ENCODE measurements at places on chromosomes 3 and 15.

DNA sequence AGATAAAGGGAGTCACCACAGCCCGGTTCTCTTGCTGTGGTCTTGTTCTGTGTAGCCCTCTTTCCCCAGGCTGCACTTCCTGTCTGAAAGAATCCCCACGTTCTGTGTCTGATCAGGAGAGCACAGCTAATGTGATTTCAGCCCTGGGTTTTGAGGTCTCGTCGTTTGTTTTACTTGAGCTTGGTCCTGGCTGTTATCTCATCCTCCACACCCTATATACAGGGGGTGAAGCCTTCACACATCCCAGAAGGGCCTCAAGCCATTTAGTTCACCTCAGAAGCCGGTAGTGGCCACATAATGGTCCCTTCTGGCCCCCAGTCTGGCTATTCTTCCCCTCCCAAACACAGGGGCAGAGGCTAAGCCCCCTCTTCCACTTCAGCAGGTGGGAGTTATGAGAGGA, 115.6 kb downstream of the PDE8A start:
- peaks cover 16% of the 10 kb centered on the region for H3K36me3 ChIP-seq
- no peak for DNase-seq
- H3K27me3 ChIP-seq: no peaks in the 10 kb centered on the region
- H3K4me1 ChIP-seq: no peaks in the 10 kb centered on the region

DNA sequence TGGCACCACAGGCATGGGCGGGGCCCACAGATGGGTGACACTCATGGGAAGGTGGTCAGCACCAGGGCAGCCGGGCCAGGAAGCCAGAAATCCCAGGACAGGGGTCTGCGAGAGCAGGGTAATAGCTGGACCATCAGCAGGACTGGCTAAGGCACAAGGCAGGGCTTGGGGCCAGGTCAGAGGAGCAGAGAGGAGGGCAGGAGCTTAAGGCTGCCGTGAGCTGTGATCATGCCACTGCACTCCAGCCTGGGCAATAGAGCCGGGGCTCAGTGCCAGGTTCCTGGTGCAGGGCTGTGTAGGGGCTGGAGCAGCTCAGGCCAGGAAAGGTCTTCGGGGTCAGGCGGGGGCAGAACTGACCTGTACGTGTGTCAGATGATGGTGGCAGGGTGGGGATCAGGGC, 64.2 kb upstream of the LINGO1 start:
- H3K27ac ChIP-seq: no peak overlapping the region
- peaks cover 3% of the 10 kb centered on the region for H3K27me3 ChIP-seq
- no peaks in the 10 kb centered on the region for H3K4me1 ChIP-seq

- no peaks in the 10 kb centered on the region for H3K4me1 ChIP-seq
- no peak overlapping the region for H3K4me3 ChIP-seq
- H3K27me3 ChIP-seq: no peaks in the 10 kb centered on the region
- DNase-seq: no peak
Observed at GRCh38 chr15:101614001-101614585, 38.1 kb downstream of the TM2D3 start.

DNA sequence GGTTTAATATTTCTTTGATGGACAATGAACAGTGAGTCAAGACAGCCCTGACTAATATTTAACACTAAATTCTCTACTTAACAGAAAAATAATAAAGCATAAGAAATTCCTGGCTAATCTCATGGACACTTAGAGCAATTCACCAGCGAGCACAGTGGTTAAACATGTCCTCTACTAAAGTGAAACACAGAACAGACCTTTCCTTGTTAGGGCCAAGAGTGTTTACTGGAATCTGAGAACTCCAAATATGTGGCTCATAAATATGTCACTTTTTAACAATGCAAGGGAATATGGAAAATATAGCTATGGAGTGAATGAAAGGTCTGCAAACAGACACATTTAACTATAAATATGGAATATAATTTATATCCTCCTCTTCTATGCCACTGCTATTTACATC, 18.6 kb upstream of the IGSF10 start:
- H3K4me1 ChIP-seq: no peaks in the 10 kb centered on the region
- no peak overlapping the region for H3K27ac ChIP-seq
- peaks cover 2% of the 10 kb centered on the region for H3K27me3 ChIP-seq
- no peaks in the 10 kb centered on the region for H3K36me3 ChIP-seq
- no peak for DNase-seq

GRCh38 chr15:50425219-50425618, 1.0 kb downstream of the USP8 start:
- peaks cover 33% of the 10 kb centered on the region for H3K4me1 ChIP-seq
- no peaks in the 10 kb centered on the region for H3K27me3 ChIP-seq
- DNase-seq: no peak
- H3K36me3 ChIP-seq: peaks cover 8% of the 10 kb centered on the region
- peak overlapping the region; percentile 98 for H3K4me3 ChIP-seq

DNA sequence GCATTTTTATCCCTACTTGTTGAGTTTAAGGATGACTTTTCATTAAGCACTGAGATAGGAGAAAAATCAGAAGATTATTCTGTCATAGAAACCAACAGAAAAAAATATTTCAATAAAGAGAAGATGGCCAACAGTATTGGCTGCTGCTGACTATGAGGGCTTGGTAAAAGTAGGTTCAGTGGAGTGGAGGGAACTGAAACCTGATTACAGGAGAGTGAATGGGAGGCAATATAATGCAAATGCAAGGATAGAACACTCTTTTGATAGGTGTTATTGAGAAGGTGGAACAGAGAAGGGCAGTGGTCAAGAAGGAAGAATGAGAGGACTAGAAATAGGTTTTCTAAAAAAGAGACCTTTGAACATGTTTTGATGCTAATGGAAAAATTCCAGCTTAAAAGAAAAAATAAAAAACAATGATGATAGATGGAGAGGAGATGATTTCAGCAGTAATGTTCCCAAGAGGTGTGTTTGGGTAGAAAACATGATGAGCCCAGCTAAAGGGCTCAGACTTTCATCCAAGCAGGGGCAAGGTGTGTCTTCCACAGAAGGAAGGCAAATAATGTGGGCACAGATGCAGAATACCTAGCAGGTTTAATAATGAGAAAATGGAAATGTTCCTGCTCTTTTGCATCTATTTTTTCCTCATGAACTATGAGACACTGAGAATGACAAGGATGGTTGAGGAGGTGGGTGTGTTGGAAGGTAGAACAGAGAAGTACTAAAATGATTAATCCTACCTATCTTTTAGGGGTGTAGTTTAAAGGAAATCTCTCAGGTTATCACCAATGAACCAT, 397.9 kb upstream of the GOLIM4 start:
- H3K27ac ChIP-seq: no peak overlapping the region
- H3K27me3 ChIP-seq: no peaks in the 10 kb centered on the region
- no peaks in the 10 kb centered on the region for H3K4me1 ChIP-seq
- no peak for DNase-seq
- no peak overlapping the region for H3K4me3 ChIP-seq
- no peaks in the 10 kb centered on the region for H3K36me3 ChIP-seq

DNA sequence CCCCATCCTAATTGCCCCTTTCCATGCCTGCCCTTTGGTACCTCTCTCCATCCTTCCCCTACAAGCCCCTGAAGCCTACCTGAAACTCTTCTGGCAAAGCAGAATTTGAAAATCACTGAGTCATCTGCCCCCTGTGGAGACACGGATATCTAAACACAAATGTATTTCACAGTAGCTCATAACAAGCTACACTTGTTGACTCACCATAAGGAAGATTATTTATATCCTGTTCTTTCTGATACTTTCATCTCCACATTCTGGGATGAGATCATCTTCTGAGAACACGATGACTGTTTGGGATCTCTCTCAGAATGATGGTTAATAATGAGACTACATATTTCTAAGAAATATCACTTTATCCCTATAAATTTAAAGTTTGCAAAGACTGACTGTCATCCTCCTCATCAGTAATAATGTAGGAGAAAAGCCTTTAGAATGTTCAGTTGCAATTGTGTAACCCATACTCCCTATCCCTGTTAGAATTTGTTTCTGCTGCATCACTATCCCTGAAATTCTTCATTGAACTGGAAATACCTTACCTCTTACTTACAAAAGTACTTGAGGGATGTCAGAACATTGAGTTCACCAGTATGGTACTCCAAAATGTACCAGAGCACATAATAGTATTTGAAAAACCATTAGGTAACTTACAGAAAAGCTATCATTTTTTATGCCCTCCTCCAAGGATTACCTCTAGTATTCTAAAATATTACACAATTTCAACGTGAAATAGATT, 116.1 kb upstream of the IL12A start:
- no peak for DNase-seq
- no peaks in the 10 kb centered on the region for H3K4me1 ChIP-seq
- H3K4me3 ChIP-seq: no peak overlapping the region
- H3K27ac ChIP-seq: no peak overlapping the region
- H3K27me3 ChIP-seq: peaks cover 12% of the 10 kb centered on the region

DNA sequence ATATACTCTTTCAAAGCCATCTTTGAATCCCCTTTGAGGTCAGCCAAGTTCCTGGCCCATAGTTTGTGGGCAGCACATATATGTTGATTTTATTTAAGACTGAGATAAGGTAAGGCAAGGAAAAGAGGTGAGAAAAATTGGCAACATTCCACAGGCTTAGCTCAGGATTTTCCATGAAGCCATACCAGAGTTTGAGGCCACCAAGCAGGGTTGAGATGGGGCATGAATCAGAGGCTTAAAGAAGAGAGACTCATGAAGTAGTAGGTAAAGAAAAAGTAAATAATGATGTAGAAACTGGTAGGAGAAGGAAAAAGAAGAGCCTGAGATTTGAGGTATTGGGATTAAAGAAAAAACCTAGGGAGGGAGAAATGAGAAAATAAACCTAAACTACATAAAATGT, 89.2 kb downstream of the MYO5A start:
- peaks cover 26% of the 10 kb centered on the region for H3K4me1 ChIP-seq
- no peak overlapping the region for H3K27ac ChIP-seq
- DNase-seq: no peak

- peaks cover 12% of the 10 kb centered on the region for H3K4me1 ChIP-seq
- H3K27ac ChIP-seq: no peak overlapping the region
- no peak for DNase-seq
- peaks cover 5% of the 10 kb centered on the region for H3K27me3 ChIP-seq
Observed at GRCh38 chr3:98784042-98784441, 20.9 kb downstream of the ST3GAL6 start.

- H3K27me3 ChIP-seq: peaks cover 4% of the 10 kb centered on the region
- no peak overlapping the region for H3K4me3 ChIP-seq
- no peak for DNase-seq
- peaks cover 5% of the 10 kb centered on the region for H3K4me1 ChIP-seq
- no peaks in the 10 kb centered on the region for H3K36me3 ChIP-seq
Observed at GRCh38 chr3:61381745-61382392, 130.6 kb upstream of the FHIT start.

DNA sequence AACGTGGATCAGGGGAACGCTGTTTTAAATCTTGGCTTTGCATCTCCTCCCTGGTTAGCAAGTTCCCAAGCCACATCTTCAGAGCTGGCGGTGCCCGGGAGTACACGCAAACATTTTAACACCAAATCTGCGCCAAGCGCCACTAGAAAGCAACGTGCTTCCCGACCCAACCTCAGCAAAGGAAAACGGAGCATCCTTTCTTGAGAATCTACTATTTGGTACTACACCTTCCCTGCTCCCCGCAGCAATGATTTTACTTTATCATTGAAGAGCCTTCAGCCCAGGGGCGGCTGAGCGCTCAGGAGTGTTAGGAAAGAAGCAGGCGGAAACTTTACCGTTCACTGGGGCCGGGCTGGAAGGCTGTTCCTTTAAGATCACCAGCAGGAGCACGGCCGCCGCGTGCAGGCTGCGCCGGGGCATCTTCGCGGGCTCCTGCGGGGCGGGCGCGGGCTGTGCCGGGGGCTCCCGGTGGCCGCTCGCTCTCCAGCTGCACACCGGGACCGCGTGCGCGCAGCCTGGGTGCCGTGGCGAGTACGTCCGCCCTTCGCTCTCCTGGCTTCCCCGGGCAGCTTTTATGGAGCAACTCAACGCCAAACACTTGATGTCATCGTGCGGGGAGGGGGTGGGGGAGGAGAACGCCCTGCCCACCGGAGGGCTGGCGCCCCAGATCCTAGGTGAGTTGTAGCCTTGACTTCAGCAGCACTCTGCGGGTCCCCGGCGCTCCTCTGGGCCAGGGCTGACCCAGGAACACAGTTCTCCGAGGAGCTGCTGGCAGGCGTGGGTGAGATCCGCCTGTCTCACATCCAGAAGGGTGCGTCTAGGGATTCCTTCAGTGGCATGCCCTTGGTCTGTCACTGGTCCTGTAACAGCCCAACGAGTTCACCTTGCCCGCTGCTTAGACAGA, at the start of gene CA12:
TSS of gene CA12 (minus strand) at position 546 of the 904 bp plus-strand sequence. CDS start at position 420, 126 bp downstream.
- H3K4me1 ChIP-seq: peaks cover 25% of the 10 kb centered on the region
- peak within 1 kb of the TSS; percentile 69 for H3K4me3 ChIP-seq
- peaks cover 2% of the 10 kb centered on the region for H3K36me3 ChIP-seq

DNA sequence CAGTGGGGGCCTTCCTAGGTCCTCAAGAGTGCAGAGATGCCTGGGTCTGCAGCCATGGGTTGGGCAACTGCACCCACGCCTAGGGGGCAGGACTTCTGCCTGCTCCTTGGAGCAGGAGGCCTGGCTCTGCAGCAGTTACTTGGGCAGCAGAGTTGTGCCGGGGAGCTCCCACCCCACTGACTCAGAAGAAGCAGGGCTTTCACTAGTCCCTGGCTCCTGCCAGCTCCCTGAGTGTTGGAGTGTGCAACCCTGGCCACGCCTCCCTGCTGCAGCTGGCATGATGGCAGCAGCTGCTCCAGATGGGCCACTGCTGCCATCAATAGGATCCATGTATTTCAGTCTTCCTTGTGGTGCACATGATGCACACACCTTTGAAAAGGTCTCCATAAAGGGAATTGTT, 40.6 kb upstream of the KCNH8 start:
- peaks cover 7% of the 10 kb centered on the region for H3K4me1 ChIP-seq
- H3K27ac ChIP-seq: no peak overlapping the region
- H3K27me3 ChIP-seq: no peaks in the 10 kb centered on the region
- H3K36me3 ChIP-seq: no peaks in the 10 kb centered on the region
- no peak overlapping the region for H3K4me3 ChIP-seq
- DNase-seq: no peak

- no peak for DNase-seq
- no peaks in the 10 kb centered on the region for H3K4me1 ChIP-seq
- no peaks in the 10 kb centered on the region for H3K36me3 ChIP-seq
- no peaks in the 10 kb centered on the region for H3K27me3 ChIP-seq
Observed at GRCh38 chr3:8512234-8512633, 10.6 kb downstream of the LMCD1 start.
